ENCODE measurements at places on chromosomes 3 and 15.

GRCh38 chr3:63946753-63947152, 34.6 kb upstream of the SCAANT1 start:
- no peak for DNase-seq

- no peak for DNase-seq
Observed at GRCh38 chr15:26893351-26894065, 26.6 kb downstream of the GABRA5 start.

DNA sequence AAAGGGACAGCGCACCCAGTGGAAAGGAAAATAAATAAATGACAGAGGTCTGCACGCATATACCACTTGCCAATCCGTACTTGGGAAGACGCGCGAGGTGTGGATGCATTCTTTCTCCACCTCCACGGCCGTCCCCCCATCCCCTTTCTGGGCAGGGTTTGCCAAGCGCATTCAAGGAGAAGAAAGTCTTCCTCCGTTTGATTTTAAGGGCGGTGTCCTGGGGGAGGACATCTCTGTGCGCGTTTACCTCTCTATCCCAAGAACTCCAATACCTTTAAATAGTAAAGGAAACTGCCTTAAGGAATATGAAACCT, 576 bp upstream of the MB21D2 start:
- no peak for DNase-seq

DNA sequence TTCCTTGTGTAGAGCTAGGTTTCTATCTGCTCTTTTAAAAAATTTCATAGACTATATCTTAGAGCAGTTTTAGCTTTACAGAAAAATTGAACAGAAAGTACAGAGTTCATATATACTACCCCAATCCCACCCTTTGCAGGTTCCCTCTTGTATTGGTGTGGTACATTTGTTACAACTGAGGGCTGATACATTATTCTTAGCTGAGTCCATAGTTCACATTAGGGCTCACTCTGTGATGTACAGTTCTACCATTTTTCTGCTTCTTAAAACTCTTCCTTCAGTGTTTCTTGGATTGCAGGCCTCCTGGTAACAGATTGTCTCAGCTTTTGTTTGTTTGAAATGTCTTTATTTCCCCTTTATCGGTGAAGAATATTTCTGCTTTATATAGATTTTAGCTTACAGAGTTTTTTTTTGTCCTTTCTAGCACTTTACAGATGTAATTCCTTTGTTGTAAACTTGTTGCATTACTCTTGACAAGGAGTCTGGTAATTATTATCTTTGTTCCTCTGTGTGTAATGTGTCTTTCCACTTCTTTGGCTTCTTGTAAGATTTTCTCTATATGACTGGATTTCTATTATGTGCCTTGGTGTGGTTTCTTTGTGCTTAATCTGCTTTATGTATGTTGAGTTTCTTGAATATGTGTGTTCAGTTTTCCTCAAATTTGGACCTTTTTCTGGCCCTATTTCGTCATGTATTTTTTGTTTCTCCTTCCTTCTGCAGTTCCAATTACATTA, 25.3 kb downstream of the MEF2A start:
- DNase-seq, result no peak

DNA sequence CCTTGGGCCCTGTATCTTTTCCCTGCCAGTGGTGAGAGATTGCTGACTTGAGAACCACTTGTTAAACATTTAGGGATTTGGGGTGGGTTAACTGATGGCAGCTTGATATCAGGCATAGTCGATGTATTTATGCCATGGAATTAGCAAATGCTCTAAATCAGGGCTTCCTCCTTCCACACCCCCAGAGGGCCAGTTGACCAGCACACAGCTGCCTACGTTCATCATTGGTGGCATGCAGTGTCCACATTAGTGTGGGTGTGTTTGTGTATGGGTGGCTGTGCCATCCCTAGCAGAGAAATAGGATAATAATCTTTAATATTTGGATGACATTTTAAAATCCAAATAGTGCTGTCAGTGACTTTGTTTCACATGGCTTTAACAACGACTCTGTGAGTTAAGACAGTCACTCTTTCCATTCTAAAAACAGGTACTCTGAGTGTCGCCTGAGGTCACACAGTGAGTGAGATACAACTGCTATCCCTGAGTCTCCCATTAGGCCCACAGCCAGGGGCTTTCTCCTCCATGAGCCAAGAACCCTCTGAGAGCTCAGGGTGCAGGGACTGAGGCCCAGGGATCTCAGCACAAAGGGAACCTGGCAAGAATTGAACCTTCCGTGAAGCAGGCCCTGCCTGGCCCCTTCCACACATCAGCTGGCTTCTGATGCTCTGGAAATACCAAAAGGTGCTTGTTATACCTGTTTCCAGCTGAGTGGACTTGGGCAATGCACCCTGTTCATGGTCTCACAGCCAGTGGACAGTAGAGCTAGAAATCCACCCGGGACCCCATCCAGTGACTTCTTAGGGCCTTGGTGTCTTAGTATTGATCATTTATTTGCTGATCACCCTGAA, 4.3 kb upstream of the LTF start:
- no peak for DNase-seq

GRCh38 chr15:69105451-69105985, 54.9 kb upstream of the GLCE start:
- no peak for DNase-seq

DNA sequence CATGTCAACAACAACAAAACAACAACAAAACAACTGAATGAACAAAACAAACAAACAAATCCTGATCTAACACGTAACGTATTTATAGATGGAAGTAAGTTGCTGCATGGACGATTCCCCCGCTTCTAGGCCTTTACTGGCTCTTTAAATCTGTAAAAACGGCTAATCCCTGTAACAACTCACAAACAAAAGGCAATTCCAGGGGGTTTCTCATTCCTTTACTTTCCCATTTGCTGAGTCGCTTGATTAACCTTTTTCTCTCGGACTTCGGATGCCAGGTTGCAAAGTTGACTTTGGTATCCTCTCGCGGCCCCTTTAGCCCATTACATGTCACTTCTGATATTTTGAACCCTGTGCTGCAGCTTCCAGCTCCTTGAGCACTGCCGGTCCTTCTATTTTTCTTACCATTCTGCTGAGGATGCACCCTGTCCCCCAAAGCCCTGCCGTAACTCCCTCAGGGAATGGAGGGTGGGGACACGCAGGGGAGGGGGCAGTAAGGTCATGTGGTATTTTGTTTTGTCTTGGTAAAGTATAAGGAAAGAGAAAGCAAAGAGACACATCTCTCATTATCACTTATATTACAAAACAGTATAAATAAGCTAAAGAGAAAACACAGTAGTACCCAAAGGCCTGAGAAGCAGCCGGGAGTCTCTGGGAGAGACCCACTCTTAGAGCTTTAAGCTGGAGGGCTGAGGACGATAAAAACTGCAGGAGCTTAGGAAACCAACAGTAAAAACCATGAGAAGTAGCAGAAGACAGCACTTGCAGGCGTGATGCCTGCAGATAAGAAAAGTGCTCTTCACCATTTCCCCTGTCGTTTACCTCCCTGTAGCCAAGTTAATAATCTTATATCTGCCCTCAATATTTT, 457.8 kb upstream of the ZNF717 start:
- DNase-seq, result no peak

- no peak for DNase-seq
Observed at GRCh38 chr3:166425900-166426611, 588.8 kb upstream of the BCHE start.

GRCh38 chr15:29393443-29393842, 123.8 kb upstream of the NSMCE3 start:
- no peak for DNase-seq

DNA sequence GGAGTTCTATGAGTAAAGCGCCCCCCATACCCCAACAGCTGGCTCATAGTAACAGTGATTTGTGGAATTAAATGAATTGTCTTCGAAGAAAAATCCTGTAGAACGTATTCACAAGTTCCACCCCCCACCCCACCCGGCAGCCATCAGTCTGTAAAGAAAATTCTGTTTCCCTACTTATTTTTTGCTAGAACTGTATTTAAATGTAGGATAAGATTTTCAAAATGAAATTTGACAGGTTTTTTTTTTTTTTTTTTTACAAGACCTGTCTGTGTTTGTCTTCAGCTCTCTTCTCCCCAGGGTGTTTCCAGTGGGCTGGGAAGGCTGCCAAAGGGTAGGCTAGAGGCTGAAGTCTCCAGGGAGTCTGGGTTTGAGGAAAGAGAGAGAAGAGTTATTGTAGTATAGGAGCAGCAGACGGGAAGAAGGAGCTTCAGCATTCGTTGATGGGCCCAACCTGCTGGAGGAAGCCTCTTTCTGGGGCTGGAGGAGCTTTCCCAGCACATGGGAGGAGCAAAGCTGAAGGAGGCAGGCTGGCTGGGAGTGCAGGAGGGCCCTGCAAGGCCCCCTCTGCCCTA, 130.6 kb upstream of the SEMA6D start:
- DNase-seq, result no peak

DNA sequence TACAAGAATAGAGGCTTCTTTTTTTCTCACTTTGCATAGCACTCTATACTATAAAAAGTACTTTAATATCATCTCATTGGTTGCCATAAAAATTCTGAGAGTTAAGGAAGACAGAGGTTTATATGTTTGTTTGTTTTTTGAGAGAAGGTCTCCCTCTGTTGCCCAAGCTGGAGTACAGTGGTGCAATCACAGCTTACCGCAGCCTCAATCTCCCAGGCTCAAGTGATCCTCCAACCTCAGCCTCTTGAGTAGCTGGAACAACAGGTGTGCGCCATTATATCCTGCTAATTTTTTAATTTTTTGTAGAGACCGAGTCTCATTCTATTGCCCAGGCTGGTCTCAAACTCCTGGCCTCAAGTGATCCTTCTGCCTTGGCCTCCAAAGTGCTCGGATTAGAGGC, 250.2 kb downstream of the LPP start:
- DNase-seq, result no peak

- DNase-seq, result no peak
Observed at GRCh38 chr15:48388910-48389309, 57.7 kb downstream of the DUT start.

- DNase-seq, result no peak
Observed at GRCh38 chr15:42010434-42010833, 10.4 kb downstream of the PLA2G4E start.

- no peak for DNase-seq
Observed at GRCh38 chr3:160812304-160812703, 56.3 kb downstream of the PPM1L start.

GRCh38 chr3:41565003-41565402, 365.7 kb downstream of the CTNNB1 start:
- no peak for DNase-seq

- no peak for DNase-seq
Observed at GRCh38 chr3:112761062-112761638, 85.5 kb downstream of the CD200R1L start.

DNA sequence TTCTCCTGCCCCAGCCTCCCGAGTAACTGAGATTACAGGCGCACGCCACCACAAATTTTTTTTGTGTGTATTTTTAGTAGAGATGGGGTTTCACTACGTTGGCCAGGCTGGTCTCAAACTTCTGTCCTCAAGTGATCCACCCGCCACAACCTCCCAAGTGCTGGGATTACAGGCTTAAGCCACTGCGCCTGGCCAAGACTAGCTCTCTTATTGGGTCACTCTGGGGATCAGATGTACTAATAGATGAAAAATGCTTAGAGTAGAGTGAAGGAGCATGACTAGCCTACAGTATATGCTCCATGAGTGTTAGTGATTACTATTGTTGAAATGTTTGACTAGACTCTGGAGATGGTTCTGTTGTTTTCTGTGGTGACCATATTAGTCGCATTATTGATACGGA, 21.8 kb downstream of the RARB start:
- no peak for DNase-seq

- DNase-seq, result no peak
Observed at GRCh38 chr3:27467545-27467944, 16.6 kb downstream of the SLC4A7 start.

DNA sequence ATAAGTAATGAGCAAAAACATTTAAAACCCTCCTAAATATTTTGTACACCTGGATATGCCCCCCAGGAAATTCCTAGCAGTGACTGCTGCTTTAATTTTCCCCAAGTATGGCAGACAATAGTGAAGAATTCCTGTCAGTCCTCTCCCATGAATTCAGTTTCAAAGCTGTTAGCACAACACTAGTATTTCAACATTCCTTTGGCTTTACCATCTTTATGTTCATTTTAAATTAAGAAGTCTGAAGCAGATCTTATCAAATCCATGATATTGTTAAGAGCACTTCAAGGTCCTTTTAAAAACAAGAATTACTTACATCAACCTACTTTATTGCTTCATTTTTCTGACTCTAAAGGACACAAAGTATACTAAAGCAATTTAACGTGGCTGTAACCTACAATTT, 28.8 kb upstream of the CDIN1 start:
- DNase-seq, result no peak

DNA sequence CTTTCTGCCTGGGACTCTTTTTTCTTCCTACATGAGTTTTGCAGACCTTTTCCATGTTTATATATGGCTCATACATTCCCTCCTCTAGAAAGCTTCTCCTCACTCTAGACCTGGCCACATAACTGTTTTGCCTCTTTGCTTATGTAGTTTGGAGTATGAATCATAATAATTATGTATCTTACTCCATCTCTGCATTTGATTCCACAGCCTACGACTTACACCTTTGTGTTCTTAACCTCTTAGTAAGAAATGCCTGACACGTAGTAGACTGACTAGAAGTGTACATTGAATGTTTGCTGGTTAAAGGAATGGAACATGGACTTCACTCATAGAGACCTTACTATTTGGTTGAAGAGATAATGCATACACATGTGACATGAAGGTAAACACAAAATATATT, 56.4 kb downstream of the MBNL1 start:
- no peak for DNase-seq

DNA sequence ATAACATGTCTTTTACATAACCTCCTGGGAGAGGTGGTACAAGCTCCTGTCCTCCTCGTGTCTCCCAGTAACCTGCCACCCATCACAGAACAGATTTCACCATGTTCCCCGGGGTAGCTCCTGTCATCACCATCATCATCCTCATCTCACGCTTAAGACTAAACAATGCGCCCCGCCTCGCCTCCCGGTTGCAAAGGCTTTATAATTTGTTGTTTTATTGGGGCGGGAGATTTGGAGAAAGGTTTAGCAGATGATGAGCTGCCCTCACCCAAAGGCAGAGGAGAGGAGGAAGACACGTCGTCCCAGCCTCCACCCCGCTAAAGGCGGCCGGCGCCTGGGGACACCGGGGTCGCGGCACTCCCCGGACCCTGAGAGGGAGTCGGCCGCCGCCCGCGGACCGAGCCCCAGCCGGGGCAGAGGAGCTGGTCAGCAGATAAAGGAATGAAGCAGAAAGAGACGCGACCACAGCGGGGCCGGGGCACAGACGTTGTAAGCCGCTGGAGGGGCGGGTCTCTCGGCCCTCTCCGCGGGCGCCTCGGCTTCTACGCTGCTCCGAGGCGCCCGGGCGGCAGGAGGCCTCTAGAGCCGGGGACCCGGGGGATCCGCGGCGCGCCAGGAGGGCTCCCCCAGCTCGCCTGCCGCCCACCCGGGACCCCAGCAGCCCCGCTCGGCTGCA, 589 bp downstream of the HERC1 start:
- peak; percentile 34 for DNase-seq

GRCh38 chr3:153078826-153079225, 83.2 kb upstream of the RAP2B start:
- no peak for DNase-seq

DNA sequence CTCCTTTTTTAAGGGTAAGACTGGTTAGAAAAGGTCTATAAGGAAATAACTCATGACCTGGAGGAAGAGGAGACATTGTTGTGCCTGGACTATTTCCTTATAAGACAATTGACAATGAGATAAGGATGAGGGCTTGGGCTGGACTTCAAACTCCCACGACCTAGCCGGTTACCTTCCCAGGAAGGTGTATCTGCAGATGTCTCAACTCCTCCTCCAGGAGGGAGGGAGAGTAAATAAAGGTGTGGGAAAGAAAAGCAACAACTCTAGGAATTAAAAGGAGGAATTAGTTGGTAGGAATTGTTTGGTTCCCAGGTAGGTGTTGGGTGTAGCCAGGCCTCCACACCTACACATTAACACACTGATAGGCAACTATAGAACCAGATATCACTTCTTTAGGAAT, 97.8 kb upstream of the TBL1XR1 start:
- DNase-seq, result no peak

- no peak for DNase-seq
Observed at GRCh38 chr15:101523560-101523940, 34.0 kb upstream of the PCSK6 start.

Measured in WERI-Rb-1 (cell line).